ENCODE measurements at places on chromosomes 12 and 14.

DNA sequence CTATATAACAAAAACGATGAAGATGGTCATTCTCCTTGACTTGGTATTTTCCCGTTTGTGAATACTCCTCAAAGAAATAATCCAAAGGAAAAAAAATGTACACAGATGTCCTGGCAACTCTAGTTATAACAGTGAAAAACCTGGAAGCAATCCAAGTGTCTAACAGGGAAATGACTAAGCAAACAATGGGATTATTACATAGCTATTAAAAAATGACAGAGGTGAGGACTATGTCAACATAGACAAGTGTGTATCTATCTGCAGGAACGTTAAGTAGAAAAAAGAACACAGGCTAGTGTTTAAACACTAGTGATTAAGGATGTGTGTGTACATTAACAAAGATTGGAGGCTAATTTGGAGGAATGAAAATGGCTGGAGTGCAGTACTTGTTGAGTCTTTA is 5.9 kb upstream of the APOLD1 start:
- DNase-seq: no peak

DNA sequence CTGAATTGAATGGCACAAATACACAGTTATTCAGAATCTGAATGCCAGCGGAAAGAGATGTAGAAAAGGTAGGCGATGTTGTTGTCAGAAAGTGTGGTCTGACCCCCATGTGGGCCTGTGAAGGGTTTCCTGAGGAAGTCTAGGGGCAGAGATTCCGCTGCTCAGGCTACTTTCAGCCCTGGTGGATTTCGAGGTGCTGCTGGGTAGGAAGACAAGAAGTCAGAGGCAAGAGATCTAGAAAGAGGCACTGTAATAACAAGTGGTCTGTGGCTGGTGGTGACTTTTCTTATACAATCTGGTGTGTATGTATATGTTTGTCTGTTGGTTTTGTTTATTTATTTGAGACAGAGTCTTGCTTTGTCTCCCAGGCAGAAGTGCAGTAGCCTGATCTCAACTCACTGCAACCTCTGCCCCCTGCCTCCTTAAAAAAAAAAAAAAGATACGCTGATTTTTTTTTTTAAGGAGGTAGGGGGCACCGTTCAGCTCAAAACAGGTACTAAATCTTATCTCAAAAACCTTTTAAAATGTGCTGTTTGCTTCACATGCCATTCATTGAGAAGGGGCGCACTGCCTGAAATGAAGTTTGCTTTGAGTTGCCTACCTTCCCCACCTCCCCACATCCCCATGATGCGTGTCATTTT is 27.1 kb upstream of the MANSC4 start:
- peak; percentile 12 for DNase-seq

- DNase-seq: no peak
These were observed 5.8 kb downstream of the PTGES3 start for GRCh38 chr12:56682323-56682722.

GRCh38 chr12:28536088-28536487 is 345.8 kb downstream of the CCDC91 start:
- no peak for DNase-seq

DNA sequence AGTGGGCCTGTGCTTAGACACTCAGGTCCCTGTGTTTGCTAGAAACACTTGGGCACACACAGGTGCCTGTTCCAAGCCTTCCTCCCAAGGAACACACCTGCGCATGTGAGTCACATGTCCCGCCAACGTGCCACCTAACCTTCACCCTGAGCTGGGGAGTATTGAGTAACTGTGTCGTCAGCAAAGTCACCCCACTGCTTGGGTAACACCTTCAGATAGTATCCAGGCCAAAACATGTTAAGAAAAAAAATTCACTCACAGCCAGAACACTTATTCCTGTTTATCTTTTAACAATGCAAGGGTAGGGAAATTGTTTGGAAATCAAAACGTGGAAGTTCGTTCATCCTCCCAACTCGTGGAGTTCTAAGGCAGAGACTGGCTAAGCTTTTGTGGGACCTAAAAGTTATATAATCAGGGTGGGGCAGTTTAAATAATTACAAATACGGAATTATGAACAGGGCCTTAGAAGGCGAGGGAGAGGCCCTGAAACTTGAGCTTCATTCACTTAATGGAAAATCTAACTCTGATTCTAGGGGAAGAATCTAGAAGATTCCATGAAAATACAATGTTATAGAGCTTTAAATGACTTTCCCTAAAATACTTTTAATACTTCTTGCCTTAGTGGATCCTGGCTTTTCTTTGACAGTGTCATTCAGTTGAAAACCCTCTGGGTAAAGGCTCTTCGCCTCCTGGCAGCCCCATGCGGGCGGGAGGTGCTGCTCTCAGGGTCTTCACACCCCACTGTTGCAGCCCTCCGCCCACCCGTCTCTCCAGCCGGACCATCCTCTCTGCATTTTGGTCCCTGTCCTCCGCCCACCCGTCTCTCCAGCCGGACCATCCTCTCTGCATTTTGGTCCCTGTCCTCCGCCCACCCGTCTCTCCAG is 30.3 kb upstream of the ADIPOR2 start:
- peak; percentile 44 for DNase-seq

DNA sequence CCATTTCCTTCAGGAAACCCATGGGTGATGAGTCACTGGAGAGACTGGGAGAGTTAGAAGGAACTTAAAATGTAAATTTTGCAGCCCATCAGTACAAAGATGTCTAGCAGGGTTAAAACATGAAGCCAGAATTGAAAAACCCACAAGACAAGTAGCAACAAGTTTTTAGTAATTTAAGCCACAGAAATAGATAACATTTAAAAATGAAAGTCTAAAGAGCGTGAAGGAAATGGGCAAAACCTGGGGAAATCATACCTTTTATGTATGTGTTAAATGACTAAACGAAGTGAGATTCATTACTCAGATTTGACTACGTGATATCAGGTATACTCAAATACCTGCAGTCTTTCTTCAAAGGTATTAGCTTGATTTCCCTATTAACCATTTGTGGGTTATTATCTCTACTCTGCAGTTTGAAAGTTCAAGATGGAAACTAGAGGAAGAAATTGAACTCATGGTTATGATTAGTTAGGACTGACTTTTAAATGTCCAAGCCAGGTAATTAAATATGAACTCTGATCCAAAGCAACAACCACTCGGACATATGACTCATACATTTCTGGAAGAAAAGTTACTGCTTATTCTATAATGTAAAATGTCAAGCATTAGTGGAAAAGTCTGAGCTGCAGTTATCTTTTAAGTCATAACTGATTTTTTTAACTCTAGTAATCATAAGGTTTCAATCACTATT is 84.1 kb downstream of the ITPR2 start:
- DNase-seq: no peak

- DNase-seq: no peak
These were observed 179.2 kb downstream of the PTPN11 start for GRCh38 chr12:112597986-112598385.

DNA sequence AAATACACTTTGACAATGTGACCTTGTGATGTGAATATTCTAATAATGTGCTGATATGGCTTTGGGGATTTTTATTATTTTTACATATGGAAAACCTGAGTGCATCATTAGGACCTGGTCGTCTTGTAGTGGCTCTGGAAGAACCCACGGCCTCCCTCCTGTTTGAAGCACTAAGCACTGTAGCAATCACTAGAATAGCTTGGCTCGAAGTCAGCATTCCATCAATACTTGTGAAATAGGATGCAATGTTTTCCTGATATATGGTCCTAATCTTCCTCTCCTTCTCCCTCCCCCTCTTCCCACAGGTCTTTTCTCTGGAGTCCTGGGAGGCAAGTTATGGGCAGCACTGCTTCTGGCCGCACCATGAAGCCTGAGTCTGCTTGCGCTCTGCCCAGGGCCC is 71.9 kb downstream of the NRXN3 start:
- no peak for DNase-seq

DNA sequence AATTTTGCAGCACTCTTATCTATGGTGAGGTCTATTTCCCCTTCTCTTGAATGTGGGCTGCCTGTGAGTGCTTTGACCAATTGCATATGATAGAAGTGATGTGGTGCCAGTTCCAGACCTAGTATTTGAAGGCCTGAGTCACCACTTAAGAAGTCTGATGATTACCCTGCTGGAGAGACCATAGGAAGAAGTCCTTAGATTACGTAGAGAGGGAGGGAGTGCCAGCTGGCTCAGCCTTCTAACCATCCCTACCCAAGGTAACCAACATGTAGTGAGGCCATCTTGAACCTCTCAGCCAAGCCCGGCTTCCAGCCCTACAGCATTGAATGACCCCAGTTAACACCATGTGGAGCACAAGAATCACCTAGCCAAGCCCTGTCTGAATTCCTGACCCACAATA is 166.9 kb downstream of the NELL2 start:
- DNase-seq: no peak

Data from CD4-positive, alpha-beta T cell treated with Interleukin-15 for 4 hours (primary cell).